ENCODE measurements at places on chromosomes 5 and 9.

DNA sequence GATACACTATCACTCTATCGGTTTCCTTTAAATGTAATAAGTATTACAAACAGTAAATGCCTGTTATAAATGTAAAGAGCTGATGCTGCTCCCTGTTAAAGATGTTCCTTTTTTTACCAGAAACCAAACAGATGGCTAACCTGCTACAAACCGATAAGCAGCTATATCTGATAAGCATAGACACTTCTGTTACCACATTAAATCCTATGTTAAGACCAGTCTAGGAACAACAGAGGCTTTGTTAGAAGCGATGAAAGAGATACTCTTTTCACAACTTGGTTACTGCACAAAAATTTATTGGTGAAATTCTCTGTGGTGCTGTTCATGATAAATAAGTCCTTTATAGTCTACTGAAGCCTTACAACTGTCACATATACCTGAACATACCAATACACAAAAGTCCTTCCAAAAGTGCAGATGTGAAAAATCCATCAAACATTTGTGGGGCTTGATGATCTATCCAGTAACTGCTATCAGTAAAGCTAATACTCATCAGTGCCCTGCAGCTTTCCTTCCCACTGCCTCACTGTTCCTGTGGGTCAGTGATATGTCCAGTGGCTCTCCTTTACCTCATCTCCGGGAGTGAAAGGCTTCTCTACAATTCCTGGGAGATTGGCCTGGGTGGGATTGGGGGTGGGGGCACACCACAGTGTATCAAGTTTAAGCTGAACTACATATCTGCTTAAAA lies 25.8 kb upstream of the PRXL2C start:
- no peak for DNase-seq

GRCh38 chr9:109238655-109239054 lies 71.6 kb upstream of the FRRS1L start:
- DNase-seq = peak; percentile 27

- no peak for DNase-seq
These were observed 49.5 kb downstream of the NSG2 start for GRCh38 chr5:174094857-174095606.

GRCh38 chr5:163407034-163407655 lies 30.2 kb upstream of the CCNG1 start:
- DNase-seq = peak; percentile 70

- no peak for DNase-seq
These were observed 78.5 kb upstream of the SPATA31D4 start for GRCh38 chr9:81849631-81850259.
